MM.1S (cell line): ENCODE measurements at places on chromosomes 2 and 18.

GRCh38 chr2:33859811-33860461 lies 260.8 kb upstream of the FAM98A start:
- H3K4me3 ChIP-seq: 0 out of 2 replicates have a peak overlapping the region, but pooled peaks have one; percentile 1
- DNase-seq: peak; percentile 49
- no peaks in the 10 kb centered on the region for H3K36me3 ChIP-seq

DNA sequence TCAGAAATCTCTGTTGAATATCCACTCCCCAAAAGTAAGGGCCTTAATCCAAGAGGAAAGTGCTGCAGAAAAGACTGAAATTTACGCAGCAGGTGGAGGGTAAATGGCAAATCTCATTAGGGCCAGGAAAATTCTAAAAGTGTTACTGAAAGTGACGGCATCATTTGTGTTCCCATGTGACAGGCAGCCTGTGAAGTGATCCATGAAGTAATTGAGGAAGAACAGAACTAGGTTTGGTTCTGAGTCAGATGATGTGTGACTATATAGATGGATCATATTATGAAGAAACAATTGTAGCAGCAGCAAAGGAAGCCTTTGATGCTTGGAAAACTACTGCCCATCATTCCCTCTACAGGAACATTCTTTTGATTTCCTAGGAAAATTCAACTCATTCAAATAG lies 401.2 kb downstream of the TGIF1 start:
- no peak overlapping the region for H3K4me3 ChIP-seq
- no peaks in the 10 kb centered on the region for H3K4me1 ChIP-seq
- no peak for DNase-seq
- no peaks in the 10 kb centered on the region for H3K36me3 ChIP-seq
- H3K27ac ChIP-seq: no peak overlapping the region

GRCh38 chr2:46663614-46664013 lies 184.2 kb downstream of the TMEM247 start:
- H3K27ac ChIP-seq: no peak overlapping the region
- no peak overlapping the region for H3K4me3 ChIP-seq
- no peaks in the 10 kb centered on the region for H3K27me3 ChIP-seq
- DNase-seq: no peak
- no peaks in the 10 kb centered on the region for H3K36me3 ChIP-seq

DNA sequence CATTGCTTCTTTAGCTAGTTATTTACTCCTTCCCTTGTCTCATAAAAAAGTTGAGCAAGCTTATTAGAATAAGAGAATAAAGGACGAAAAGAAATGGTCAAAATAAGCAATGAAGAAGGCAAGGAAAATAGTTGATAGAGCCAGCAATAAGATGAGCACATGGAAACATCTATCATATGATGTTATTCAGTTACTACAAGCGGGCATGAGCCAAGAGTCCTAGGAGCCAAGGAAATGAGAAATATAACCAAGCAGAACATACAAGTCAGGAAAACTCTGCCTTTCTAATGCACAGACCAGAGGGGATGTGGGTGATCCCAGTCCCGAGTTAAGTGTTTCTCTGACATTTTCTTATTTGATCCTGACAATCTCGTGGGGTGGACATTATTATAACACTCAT lies 33.9 kb downstream of the INO80C start:
- H3K27me3 ChIP-seq: no peaks in the 10 kb centered on the region
- no peak overlapping the region for H3K4me3 ChIP-seq
- no peaks in the 10 kb centered on the region for H3K4me1 ChIP-seq
- no peak overlapping the region for H3K27ac ChIP-seq
- no peaks in the 10 kb centered on the region for H3K36me3 ChIP-seq
- DNase-seq: no peak

GRCh38 chr2:99096728-99097127 lies 44.8 kb upstream of the C2orf15 start:
- H3K4me1 ChIP-seq: no peaks in the 10 kb centered on the region
- H3K27ac ChIP-seq: no peak overlapping the region

DNA sequence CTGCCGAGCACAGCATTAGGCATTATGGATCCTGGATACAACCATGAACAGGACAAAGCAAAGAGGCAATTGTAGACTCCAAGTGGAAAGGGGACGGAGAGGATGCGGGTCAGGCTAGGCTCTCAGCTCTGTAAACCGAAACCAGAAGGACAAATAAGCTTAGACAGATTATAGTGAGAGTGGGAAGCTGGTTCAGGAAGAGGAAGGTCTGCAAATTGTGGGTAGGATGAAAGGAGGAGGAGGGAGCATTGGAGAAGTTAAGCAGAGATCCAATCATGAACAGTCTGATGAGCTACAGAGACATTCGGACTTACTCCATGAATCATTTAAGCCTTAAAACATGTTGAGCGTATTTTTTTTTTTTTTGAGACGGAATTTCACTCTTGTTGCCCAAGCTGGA lies 3.0 kb downstream of the MSH6 start:
- no peak overlapping the region for H3K27ac ChIP-seq
- no peak overlapping the region for H3K4me3 ChIP-seq
- no peaks in the 10 kb centered on the region for H3K27me3 ChIP-seq
- H3K4me1 ChIP-seq: no peaks in the 10 kb centered on the region
- peaks cover 15% of the 10 kb centered on the region for H3K36me3 ChIP-seq
- no peak for DNase-seq

DNA sequence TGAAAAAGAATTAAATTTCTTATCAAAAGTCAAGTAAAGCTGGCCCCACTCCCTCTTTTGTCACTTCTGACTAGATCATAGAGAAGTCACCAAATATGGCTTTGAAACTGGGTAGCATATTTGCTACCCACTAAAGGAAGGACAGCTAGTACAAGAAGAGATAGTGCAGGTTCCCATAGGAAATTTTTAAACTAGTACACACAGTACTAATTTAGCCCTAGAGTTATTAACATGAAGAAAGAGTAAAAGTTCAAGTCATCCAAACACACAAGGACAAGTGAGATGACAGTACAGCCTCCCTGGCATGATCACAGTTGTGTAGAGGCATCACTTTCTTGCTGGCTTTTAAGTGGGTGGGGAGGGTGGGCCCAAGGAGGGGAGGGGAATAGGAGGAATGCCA lies 100.9 kb downstream of the IRS1 start:
- no peaks in the 10 kb centered on the region for H3K4me1 ChIP-seq
- no peaks in the 10 kb centered on the region for H3K36me3 ChIP-seq
- H3K27me3 ChIP-seq: no peaks in the 10 kb centered on the region
- H3K4me3 ChIP-seq: no peak overlapping the region
- no peak overlapping the region for H3K27ac ChIP-seq

GRCh38 chr18:24346254-24346653 lies 51.4 kb downstream of the OSBPL1A start:
- no peak overlapping the region for H3K4me3 ChIP-seq
- no peaks in the 10 kb centered on the region for H3K36me3 ChIP-seq

DNA sequence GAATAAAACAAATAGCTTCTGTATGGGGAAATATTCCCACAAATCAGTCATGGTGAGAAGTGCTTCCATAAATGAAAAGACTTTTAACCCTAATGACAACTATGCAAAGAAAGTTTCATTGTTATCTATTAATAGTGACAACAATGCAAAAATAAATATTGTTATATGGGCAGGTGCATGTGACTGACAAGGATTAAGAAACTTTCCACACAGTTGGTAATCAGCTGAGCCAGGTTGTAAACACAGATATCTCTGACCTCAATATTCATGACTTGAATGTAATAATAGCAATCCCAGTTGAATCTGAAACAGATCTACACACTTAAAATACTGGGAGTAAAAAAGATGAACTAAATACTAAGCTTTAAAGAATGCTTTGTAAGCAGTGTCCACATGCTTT lies 517.0 kb upstream of the SOX11 start:
- H3K27me3 ChIP-seq: no peaks in the 10 kb centered on the region
- H3K27ac ChIP-seq: no peak overlapping the region
- H3K36me3 ChIP-seq: no peaks in the 10 kb centered on the region

DNA sequence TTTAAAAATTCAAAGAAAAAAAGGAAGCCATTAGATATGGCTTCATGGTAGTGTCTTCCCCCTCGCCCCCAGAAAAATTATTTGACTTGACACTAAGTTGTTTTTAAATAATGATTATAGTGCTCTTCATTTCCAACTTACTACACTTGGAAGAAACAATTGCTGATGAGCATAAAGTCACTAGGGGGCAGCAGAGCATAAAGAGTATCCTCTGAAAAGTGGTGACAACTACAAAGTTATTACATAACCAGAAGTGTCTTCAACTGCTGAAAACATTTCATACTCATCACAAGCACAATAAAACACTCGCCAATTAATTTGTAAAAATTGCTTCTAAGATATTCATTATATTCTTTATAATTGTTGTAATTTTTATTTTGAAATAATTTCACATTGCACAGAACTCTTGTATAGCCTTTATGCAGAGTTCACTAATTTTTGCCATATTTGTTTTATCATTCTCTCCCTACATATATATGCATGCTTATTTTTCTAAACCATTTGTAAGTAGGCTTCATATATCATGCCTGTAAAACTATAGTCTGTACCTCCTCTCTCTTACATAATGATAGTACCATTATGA lies 54.9 kb downstream of the EXOC6B start:
- peak; percentile 79 for DNase-seq
- H3K27me3 ChIP-seq: no peaks in the 10 kb centered on the region
- H3K4me3 ChIP-seq: no peak overlapping the region
- H3K4me1 ChIP-seq: no peaks in the 10 kb centered on the region
- H3K27ac ChIP-seq: no peak overlapping the region
- H3K36me3 ChIP-seq: no peaks in the 10 kb centered on the region

DNA sequence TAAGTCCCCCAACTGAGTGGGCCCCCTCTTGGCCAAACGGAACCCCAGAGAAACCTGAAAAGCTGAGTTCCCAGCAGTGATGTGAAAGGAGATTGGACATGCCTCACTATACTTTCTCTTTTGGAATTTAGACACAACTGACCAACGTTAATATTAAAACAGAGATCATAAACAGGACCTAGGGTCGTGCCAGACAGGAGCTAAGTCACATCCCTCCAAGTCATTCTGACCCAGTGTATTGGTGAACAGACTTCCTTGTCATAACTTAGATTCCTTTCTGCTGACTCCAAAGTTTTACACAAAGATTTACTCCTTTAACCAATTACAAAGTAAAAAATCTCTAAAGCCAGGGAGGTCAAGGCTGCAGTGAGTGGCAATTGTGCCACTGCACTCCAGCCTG lies 46.9 kb downstream of the UXS1 start:
- no peaks in the 10 kb centered on the region; the same call in 1 of the 2 replicates for H3K36me3 ChIP-seq
- H3K27ac ChIP-seq: no peak overlapping the region
- H3K27me3 ChIP-seq: no peaks in the 10 kb centered on the region
- no peak for DNase-seq
- H3K4me1 ChIP-seq: no peaks in the 10 kb centered on the region

DNA sequence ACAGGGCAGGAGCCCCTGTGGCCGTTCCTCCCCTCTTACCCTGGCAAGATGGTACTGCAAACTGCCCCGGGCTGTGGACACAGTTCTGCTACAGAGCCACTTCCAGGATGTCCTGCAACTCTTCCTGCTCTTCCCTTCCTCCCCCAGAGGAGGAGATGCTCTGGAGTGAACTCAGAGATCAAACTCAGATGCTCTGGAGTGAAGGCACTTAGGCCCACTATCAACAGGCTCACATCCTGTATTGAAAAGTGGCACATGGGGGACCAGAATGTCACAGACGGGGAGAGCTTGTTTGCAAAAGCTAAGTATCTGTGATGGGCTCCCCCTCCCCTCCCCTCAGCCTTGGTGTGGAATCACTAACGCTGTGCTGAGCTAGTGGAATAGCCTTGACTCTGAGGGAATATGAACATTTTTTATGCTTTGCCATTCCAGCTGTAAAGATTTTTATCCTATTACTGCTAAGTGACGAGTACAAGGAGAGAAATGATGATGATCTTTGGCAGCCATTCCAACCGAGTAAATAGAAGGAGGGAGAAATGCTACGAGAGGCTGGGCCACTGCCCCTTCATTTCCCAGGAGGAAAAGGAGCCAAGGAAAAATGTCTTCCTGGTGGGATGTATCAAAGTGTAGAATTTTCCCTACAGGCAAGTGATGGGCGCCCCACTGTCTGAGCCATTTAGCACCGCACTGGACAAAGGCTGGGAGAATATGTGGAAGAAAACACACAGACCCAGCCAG lies 152.6 kb downstream of the GALNT14 start:
- H3K4me3 ChIP-seq: no peak overlapping the region
- no peaks in the 10 kb centered on the region for H3K4me1 ChIP-seq
- H3K36me3 ChIP-seq: no peaks in the 10 kb centered on the region
- no peaks in the 10 kb centered on the region for H3K27me3 ChIP-seq
- no peak for DNase-seq

GRCh38 chr18:59272891-59273758 lies at the start of gene RAX:
TSS of gene RAX (minus strand) at chr18:59273454. CDS start at chr18:59273206, 248 bp downstream.
- peaks cover 27% of the 10 kb centered on the region for H3K27me3 ChIP-seq
- H3K4me1 ChIP-seq: 0 out of 2 replicates have a peak, but pooled peaks cover 4% of the 10 kb centered on the region

- DNase-seq: no peak
- H3K4me3 ChIP-seq: no peak overlapping the region
- no peaks in the 10 kb centered on the region for H3K27me3 ChIP-seq
- H3K27ac ChIP-seq: no peak overlapping the region
These were observed 345.2 kb downstream of the ALK start for GRCh38 chr2:29576231-29576630.

DNA sequence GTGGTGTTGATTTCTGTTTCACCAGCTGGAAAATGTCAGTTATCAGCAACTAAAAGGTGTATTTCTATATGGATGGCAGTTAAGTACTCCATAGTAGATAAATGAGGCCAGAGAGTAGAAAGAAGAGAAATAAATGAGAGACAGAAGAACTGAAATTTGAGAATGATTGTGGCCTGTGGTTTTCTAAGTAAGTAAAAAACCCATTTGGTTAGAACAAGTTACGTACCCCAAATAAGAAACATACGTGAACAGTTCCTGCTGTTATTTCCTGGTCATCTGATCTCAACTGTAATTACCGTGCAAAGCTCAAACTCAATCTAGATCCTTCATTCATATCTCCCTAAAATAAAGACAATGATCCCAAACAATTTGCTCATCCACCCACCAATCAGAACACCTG lies 181.3 kb downstream of the PID1 start:
- no peak for DNase-seq
- H3K4me3 ChIP-seq: no peak overlapping the region
- no peaks in the 10 kb centered on the region for H3K4me1 ChIP-seq
- H3K27me3 ChIP-seq: no peaks in the 10 kb centered on the region
- no peaks in the 10 kb centered on the region for H3K36me3 ChIP-seq
- H3K27ac ChIP-seq: no peak overlapping the region

- peak overlapping the region; percentile 9; the same call in 1 of the 2 replicates for H3K4me3 ChIP-seq
- peak; percentile 90 for DNase-seq
- peak overlapping the region; percentile 83 for H3K27ac ChIP-seq
- peaks cover 27% of the 10 kb centered on the region for H3K4me1 ChIP-seq
- no peaks in the 10 kb centered on the region for H3K27me3 ChIP-seq
These were observed 82.8 kb downstream of the LOXHD1 start for GRCh38 chr18:46574000-46574742.

- DNase-seq: no peak
- H3K4me1 ChIP-seq: no peaks in the 10 kb centered on the region
- no peaks in the 10 kb centered on the region for H3K36me3 ChIP-seq
- no peak overlapping the region for H3K4me3 ChIP-seq
- H3K27ac ChIP-seq: no peak overlapping the region
- no peaks in the 10 kb centered on the region for H3K27me3 ChIP-seq
These were observed 43.4 kb upstream of the HAAO start for GRCh38 chr2:42835577-42836371.

GRCh38 chr2:43222475-43223309 lies 3.7 kb downstream of the ZFP36L2 start:
- peak; percentile 28 for DNase-seq
- H3K27me3 ChIP-seq: no peaks in the 10 kb centered on the region
- peak overlapping the region; percentile 97 for H3K4me3 ChIP-seq
